ENCODE measurements at places on chromosomes 1 and 21.

DNA sequence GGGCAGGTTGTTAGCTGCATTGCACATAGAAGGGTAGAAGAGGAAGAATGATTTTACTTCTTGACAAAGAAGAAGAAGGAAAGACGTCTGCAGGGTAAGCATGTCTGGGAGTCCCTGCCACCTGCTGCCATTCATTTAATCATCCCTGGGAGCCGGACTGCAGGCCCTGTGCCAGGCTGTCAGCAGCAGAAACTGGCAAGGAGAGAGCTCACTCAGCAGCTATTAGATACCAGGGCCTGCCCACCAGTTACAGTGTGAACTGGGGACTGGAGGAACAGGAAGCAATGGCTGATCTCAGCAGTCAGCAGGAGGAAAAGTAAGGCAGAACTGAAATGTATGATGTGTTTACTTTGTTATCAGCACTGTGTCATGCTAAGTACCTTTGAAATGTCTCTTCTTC is 75.7 kb upstream of the C1orf87 start:
- no peak for DNase-seq

DNA sequence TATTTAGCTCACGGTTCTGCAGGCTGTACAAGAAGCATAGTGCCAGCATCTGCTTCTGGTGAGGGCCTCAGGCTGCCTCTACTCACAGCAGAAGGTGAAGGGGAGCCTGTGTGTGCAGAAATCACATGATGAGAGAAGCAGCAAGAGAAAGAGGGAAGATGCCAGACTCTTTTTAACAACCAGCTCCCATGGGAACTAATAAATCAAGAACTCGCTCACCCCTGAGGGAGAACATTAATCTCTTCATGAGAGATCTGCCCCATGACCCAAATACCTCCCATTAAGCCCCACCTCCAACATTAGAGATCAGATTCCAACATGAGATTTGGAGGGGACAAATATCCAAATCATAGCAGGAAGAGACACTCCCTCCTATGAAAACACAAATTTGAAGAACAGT is 74.1 kb downstream of the OLFML2B start:
- no peak for DNase-seq

- no peak for DNase-seq
Observed at GRCh38 chr1:200909757-200910239, 15.1 kb downstream of the INAVA start.

- DNase-seq = no peak
Observed at GRCh38 chr21:35178827-35179226, 129.7 kb upstream of the RUNX1 start.

DNA sequence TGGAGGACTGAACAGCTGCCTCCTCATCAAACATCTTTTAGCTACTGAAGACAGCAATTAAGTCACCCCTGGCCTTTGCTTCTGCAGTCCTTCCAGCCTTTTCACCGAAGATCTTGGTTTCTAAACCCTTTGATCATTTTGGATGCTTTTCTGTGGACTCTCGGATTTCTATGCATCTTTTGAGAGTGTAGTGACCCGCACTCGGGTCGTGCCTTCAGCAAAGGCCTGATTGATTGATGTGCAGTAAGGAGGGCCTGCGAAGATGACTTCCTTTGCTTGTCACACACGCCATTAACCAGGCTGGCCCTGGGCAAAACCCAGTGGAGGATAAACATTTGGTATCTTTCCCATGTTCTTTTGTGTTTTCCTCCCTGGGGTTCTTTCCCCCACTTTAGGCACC is 157.5 kb upstream of the CD34 start:
- no peak for DNase-seq

GRCh38 chr1:149916193-149916897 is 1.3 kb downstream of the SV2A start:
- DNase-seq = no peak

DNA sequence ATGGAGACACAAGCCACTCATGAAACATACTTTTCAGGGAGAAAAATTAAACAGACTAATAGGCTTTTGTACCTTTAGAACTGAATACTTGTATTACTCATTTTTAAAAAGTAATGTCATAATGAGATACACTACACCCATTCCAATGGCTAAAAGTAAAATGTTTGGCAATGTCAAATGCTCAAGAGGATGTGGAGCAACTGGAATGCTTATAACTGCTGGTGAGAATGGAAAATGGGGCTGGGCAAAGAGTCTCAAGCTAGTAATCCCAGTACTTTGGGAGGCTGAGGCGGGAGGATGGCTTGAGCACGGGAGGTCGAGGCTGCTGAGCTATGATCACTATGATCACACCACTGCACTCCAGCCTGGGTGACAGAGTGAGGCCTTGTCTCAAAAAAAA is 86.3 kb downstream of the NKAIN1 start:
- DNase-seq = no peak

DNA sequence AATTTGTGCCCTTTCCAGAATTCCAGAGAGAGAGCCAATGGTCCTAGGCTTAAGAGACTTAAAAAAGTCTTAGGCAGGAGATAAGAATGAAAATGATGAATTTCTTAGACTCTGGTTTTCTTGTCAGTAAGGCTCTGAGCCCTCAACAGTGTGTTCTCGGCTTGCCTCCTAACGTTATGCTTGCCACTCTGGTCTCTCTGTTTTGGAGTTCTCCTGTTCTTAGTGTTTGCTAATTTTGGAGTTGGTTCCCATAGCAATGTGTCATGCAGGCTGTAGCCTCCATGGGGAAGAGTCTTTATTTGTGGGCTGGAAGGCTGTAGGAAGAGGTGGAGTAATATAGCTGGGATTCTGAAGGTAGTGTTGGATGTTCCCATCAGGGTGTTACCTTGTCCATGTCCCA is 19.9 kb downstream of the TBX19 start:
- no peak for DNase-seq

DNA sequence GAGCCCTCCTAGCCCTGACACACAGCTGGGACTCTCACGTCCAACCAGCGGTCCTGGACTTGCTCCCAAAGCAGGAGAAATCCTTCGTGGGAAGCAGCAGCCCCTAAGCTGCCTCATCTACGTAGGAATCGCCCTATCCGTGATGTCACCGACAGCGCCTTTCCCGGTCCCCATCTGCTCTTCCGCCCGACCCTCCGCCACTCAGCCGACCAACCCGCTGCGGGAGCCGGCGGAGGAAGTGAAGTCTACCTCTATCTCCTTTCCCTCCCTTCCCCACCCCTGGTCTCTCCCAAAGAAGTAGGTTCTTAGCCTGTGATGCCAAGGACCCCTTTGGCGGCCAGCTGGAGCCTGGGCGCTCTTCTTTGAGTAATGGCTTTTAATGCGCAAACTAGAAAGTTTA is 272.1 kb downstream of the FAM72C start:
- no peak for DNase-seq

GRCh38 chr1:201939148-201939547 is 7.2 kb downstream of the LMOD1 start:
- DNase-seq = no peak

- no peak for DNase-seq
Observed at GRCh38 chr1:173122344-173122935, 71.7 kb upstream of the TNFSF18 start.

- DNase-seq = no peak
Observed at GRCh38 chr1:219568733-219569132, 44.2 kb downstream of the ZC3H11B start.

- no peak for DNase-seq
Observed at GRCh38 chr1:201610858-201611257, 71.9 kb downstream of the NAV1 start.

DNA sequence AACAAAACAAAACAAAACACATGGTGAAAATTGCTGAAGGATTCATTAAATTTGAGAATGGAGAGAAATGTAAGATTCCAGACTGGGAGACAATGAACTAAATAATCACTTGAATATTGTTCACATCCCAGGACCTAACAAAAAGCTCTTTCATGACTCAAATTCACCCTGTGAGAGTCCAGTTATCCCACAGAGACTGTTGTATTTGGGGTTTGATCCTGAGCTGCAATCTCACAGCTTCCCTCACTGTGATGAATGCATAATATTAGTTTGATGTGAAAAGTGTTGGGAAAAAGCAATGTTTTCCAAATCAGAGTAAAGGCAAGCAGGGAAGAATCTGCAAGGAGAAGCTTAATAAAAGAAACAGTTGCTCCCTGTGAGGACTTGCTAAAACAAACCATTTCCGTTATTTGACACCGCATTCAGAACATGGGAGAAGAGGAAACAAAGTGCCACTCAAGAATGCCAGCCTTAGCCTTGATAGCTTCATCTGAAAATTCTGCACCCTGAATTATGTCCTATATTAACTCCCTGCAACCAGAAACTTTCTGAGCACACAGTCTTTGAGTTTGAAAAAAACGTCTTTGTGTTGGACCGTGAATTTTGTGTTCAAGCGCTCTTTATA is 208.8 kb downstream of the DAB1 start:
- no peak for DNase-seq

DNA sequence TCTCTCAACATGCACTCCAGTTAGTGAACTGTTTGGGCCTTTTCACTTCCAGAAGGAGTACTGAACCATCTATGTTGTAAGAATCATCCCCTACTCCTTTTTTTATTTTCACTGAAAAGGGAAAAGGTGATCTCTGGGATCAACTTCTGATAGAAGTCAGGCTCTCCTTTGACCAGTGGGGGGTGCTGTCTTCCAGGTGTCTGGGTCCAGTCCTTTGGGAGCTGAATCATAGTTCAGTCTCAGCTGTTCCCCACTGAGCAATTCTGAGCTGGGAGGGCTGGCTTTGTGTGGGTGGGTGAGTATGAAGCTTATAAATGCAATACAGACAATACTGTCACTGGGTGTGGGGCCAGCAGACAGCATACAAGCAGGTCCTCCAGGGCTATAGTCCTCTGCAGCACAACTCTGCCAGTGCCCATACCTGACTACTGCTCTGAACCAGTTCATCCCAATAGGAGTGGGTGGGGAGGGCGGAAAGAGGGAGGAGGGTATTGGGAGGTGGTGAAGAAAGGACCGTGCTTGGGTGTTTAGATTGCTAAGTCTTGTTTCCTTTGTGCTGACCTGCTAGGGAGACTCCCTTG is 12.5 kb upstream of the SARS1 start:
- peak; percentile 35 for DNase-seq

GRCh38 chr1:107935396-107936064 is 29.4 kb downstream of the VAV3 start:
- DNase-seq = no peak

GRCh38 chr1:53286955-53287354 is 40.9 kb downstream of the LRP8 start:
- no peak for DNase-seq

- DNase-seq = no peak
Observed at GRCh38 chr1:99685516-99686180, 39.7 kb downstream of the PALMD start.

GRCh38 chr1:17658837-17659236 is 96.3 kb upstream of the ACTL8 start:
- no peak for DNase-seq

DNA sequence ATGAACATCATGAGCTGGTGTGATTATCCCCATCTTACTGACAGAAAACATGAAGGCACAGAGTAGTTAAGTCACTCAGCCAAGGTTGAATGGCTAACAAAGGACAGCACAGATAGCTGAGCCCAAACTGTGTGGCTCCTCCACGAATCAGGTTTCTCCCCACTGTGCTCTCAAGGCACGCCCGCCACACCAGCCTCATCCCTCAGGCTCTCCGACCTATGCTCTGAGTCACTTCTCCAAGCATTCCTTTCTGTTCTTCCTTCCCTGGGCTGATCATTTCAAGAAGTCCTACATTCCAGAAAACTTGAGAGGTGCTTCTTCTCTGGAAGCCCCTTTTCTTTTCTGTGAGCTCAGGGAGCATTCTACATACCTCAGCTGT is 25.3 kb upstream of the SDC3 start:
- no peak for DNase-seq
